ENCODE measurements at places on chromosomes 3 and 15.

- no peak for DNase-seq
Observed at GRCh38 chr3:12194209-12194608, 35.5 kb upstream of the TIMP4 start.

- DNase-seq, result no peak
Observed at GRCh38 chr15:89130201-89130600, 41.9 kb downstream of the ABHD2 start.

- no peak for DNase-seq
Observed at GRCh38 chr3:36874424-36874823, 70.4 kb downstream of the TRANK1 start.

DNA sequence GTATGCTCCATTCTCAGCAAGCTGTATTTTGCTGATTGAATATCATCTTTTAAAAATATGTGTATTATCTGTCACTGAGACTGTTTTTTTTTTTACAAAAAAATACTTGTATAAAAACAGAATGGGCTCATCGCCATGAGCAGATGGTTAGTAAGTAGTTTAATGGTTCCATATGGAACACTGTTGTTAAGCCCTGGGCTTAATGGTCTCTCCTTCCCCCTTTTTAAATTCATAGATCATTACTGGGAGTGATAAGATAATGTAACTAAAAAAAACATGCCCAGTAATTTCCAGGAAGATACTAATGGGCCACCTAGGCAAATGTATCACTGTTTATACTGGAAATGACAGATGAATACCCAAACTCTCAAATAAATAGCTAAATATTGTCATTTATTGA, 95.3 kb upstream of the TPRG1 start:
- no peak for DNase-seq

DNA sequence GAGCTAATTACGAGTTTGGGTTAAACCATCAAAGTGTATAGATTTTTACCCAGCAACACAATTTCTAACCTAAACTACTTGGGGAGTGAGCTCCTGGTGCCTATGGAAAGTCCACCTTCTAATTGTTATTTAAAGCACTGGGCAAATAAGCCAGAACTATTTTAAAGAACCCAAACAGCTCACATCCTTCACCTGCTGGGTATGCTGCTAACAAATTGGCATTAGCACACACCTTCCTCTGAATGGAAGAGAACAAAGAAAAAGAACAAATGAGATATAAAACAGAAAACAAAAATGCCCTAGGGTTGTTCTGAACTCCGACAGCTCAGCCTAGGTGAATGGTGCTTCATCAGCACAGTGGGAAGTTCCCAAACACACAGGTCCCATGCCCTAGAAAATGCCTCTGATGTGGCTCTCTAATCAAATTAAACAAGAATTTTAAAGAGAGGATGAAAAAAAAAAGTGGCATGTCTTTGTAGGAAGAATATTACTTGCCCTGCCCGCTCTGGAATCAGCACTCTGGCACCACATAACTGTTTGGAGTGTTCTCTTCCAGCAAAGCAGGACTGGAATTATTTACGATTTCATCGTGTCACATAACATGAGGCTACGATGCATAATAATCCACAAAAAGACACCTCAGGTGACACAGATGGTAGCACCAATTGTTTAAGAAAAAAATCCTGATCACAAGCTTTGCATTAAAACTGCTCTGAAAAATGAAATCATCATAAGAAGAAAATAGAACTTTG, 334.4 kb downstream of the GBE1 start:
- DNase-seq, result no peak

- DNase-seq, result no peak
Observed at GRCh38 chr15:98905963-98906711, 101.5 kb downstream of the PGPEP1L start.

DNA sequence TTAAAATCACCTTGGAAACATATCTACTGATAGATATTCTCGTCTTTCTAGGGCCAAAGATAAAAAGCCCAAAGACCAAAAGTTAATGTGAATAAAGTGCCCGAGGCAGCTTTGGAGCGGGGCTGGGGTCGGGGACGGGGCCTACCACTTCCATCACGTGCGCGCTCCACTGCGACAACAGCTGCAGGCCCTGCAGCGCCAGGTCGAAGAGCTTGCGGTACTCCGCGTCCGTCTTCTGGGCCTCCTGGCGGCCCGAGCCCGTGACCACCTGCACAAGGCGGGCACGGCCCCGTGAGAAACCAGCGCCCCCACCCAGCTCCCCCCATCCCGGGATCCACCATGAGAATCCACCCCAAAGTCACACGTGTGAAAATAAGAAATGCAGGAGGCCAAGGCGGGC, 52.4 kb downstream of the CYFIP1 start:
- DNase-seq, result no peak

DNA sequence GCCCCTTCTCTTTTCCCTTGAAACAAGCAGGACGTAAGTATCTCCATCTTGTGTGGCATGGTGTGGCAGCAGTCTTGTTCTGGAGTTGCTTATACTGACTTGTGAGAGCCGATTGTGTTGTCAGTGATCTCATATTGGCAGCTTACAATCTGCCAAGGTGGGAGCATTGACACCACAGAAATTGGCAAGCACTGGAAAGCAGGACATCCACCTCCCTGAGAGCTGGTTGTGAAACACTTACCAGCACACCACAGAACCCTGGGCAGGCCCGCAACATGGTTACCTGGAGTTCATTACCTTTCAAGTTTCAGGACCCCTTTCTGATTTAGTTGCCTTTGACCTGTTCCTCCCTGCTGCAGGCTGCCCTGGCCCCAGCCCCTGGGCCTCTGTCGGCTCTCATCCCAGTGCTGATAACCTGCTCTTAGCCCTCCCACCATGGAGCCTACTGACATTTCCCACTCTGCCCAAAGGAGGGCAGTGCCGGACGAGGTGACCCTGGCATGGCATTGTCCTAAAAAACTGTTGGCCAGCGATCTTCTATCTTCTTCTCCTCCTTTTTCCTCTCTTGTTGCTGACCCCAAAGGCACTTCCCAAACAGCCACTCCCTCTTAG, 10.6 kb upstream of the ATP2B2 start:
- DNase-seq, result no peak

- no peak for DNase-seq
Observed at GRCh38 chr3:2915826-2916225, 194.3 kb downstream of the IL5RA start.

GRCh38 chr3:189685860-189686259, 54.7 kb downstream of the TP63 start:
- DNase-seq, result no peak

- no peak for DNase-seq
Observed at GRCh38 chr3:16616083-16616482, 10.9 kb upstream of the DAZL start.

GRCh38 chr15:73607405-73607804, 25.8 kb downstream of the NPTN start:
- no peak for DNase-seq

DNA sequence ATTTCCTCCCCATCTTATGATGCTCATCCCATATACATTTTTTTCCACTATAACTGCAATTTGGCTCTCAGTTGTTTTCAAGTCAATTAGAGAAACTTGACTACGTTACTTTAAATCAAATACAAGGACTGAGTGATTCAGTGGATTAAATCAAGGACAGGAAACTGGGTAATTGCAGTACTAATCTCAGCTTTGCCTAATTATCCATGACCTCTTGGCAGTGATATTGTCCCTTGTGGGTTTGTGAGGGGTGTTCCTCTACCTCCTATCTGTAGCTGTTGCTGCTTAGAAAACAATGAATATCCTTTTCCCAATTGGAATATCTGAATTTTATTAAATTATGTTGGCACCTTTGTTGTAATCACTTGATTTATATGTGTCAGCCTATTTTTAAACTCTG, 79.4 kb downstream of the ZPLD1 start:
- DNase-seq, result no peak
